ENCODE measurements at places on chromosomes 6 and 20.

- DNase-seq = no peak
These were observed 343 bp downstream of the SNAP91 start for GRCh38 chr6:83708546-83708969.

DNA sequence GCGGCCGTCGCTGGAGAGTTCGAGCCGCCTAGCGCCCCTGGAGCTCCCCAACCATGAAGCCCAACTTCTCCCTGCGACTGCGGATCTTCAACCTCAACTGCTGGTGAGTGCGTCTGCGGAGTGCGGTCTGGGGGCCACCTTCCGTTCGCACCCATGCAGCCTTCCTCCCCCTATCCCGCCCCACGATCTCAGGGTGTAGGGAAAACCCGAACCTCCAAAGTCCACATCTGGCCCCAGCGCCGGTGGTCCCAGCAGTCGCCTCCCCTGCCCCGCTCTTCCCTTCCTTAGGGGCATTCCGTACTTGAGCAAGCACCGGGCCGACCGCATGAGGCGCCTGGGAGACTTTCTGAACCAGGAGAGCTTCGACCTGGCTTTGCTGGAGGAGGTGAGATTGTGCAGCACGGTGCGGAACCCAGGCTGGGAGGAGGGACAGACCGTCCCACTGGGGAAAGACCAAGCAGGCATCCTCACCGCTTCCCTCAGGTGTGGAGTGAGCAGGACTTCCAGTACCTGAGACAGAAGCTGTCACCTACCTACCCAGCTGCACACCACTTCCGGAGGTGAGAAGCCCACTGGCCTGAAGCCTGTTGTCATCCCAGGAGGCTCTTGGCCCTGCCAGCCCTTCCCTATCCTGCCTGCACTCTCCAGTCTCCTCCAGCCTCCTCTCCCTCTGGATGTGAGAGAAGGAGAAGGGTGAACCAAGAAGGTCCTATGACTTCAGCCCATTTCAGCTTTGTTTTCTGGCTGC is 719 bp downstream of the SMPD2 start:
- DNase-seq = peak; percentile 47

GRCh38 chr20:49661560-49662329 is 51.9 kb downstream of the B4GALT5 start:
- no peak for DNase-seq

GRCh38 chr6:104995989-104996617 is 39.2 kb downstream of the LIN28B start:
- no peak for DNase-seq

GRCh38 chr6:121520337-121521163 is 85.1 kb downstream of the GJA1 start:
- no peak for DNase-seq

DNA sequence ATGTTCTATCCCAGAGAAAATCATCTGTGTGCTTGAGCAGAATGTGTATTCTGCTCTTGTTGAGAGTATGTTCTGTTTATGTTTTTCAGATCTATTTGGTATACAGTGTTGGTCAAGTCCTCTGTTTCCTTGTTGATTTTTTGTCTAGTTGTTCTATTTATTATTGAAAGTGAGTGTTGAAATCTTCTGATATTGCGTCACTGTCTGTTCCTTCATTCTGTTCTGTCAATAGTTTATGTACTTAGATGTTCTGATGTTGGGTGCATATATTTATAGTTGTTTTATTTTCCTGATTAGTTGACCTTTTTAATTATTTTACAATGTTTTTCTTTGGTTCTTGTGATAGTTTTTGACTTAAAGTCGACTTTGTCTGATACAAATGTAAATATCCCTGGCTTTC is 458.7 kb upstream of the HSF2 start:
- no peak for DNase-seq

Data from CD4-positive, alpha-beta T cell treated with Interleukin-6 for 4 hours (primary cell).